ENCODE measurements at places on chromosomes 5 and 9.

GRCh38 chr5:164504141-164504772, 998.8 kb downstream of the MAT2B start:
- DNase-seq: peak; percentile 21

DNA sequence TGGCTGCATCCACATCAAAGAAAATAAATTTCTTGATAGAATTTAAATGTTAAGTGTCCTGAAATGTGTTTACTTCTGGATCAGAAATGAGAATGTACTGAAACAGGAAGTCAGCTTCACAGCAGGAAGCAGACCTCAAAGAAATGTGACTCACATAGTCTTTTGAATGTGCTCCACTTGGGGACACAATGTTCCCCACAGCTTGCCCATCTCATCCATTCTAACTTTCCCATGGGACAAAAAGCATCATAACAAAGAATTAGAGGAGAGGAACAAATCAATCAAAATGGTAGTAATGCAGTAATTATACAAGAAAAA, 85.7 kb downstream of the GRAMD2B start:
- DNase-seq: no peak

DNA sequence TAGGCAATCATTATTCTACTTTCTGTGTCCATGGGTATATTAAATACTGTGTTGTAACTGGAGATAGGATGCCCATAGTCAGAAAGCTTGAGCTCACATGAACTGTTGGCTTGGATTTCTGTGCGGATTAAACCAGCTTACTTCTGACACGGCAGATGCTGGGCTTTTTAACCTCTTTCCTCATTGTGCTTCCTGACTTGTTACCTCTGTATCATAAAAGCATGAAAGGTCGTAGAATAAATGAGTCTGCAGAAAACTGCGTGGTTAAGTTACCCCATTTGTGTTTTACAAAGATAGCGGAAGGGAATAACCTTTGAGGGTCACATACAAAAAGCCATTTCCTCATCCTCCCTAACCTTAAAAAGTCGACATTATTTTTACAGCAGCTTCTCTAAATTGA, 199.5 kb upstream of the DMRT1 start:
- DNase-seq: no peak

DNA sequence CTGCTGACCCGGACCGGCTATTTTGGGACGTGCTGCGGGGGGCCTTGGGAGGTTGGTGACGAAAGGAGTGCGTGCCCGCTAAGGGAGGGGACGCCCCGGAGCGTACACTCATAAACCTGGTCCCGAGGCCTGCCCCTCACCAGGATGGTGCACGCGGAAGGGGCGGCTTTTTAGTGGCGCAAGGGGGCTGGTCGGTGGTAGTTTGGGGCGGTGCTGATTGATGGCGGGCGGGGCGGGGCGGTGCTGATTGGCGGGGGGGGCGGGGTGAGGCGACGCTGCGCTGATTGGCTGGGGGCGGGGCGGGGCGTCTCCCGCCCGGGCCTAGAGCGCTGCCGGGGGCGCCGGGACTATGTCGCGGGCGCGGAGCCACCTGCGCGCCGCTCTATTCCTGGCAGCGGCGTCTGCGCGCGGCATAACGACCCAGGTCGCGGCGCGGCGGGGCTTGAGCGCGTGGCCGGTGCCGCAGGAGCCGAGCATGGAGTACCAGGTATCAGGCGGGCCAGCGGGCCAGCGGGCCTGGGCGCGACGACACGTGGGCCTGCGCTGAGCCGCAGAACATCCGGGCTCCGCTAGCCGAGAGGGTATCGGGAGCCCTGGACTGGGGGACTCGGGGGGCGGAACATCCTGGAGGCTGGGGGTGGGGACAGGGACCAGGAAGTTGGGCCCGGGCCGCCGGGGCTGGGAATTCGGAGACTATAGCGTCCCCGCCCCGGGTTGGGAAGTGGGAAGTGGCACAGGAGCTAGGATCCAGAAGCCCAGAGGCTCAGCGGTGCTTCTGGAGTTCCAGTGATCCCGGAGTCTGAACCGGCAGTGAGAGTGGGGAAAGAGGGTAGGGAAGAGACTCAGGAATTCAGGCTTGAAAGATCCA, at the start of gene FPGS:
Gene FPGS (plus strand): TSS at position 307 of the 868 bp plus-strand sequence. CDS start 43 bp downstream, at position 350.
- peak; percentile 89 for DNase-seq

- DNase-seq: no peak
Observed at GRCh38 chr5:175698401-175699115, 40.7 kb downstream of the HRH2 start.

DNA sequence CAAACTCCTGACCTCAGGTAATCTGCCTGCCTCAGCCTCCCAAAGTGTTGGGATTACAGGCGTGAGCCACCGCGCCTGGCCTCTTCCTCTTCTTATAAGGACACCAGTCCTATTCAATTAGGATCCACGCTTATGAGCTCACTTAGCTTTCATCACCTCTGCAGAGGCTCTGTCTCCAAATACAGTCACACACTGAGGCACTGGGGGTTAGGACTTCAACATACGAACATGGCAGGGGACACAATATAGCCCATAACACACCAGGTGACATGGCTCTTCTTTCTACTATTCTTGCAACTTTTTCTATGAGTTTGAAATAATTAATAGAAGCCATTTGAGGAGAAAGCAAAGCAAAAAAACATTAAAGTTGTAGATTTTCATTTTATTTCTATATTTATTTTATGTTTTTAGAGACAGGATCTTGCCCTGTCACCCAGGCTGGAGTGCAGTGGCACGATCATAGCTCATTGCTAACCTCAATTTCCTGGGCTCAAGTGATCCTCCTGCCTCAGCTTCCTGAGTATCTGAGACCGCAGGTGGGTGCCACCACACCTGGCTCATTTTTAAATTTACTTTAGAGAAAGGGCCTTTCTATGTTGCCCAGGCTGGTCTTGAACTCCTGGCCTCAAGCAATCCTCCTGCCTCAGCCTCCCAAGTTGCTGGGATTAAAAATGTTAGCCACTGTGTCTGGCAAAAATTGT, 6.0 kb upstream of the PRRT1B start:
- no peak for DNase-seq

- no peak for DNase-seq
Observed at GRCh38 chr5:82738681-82739269, 338.4 kb downstream of the TMEM167A start.

All from HTR-8/SVneo (cell line).